Activated T-cell treated with anti-CD3 and anti-CD28 coated beads, Interleukin-2, amount 50 U/mL, for 4 hours (primary cell): ENCODE measurements at places on chromosomes 12 and 14.
A peak's percentile ranks its signal among the peaks of the same experiment; 100 is the strongest.

- no peak for DNase-seq
These were observed 169.5 kb downstream of the TTC8 start for GRCh38 chr14:88993946-88994345.

DNA sequence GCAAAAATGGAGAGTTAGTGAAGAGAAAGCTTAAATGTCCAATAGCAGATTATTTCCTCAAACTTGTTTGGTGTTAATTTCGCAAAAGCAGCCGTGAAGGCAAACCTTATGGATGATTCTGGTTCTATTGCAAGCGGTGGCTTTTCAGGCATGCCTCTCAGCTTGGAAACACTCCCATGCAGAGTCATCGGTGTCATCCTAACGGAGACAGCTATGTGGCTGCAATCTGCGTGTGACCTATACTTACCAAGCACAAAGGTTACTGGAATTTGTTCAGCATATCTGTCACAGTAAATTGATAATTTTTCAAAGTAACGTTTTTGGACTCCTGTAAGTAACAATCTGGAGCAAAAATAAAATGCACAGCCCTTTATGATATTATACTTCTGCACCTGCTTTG lies 5.0 kb downstream of the BEST3 start:
- DNase-seq = no peak

GRCh38 chr12:105803292-105803691 lies 335.5 kb downstream of the NUAK1 start:
- no peak for DNase-seq

DNA sequence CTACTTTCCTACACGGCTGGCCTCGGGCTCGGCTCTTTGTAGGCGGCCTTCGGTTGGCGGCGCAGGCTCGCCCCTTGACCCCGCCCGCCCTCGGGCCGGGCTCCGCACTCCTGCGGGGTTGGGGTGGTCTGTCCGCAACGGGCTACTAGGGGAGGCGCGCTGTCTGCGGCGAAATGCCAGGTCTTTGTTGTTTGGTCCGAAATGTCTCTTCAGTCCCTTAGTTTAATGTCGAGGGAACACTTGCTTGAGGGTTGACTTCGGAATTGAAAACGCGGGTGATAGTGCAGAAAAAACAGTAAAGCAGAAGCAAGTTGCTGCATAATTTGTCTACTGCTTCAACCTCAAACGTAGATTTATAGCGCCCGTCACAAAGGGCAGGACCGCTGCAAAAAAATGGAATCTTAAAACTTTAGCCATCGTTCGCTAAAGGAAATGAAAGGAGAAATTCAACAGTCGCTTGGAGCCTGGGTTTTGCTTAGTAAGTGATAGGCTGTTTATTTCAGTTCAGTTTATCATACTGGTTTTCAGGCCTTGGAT lies 390 bp downstream of the JKAMP start:
- DNase-seq = no peak

- no peak for DNase-seq
These were observed 689.5 kb upstream of the MGAT4C start for GRCh38 chr12:86945685-86946196.

DNA sequence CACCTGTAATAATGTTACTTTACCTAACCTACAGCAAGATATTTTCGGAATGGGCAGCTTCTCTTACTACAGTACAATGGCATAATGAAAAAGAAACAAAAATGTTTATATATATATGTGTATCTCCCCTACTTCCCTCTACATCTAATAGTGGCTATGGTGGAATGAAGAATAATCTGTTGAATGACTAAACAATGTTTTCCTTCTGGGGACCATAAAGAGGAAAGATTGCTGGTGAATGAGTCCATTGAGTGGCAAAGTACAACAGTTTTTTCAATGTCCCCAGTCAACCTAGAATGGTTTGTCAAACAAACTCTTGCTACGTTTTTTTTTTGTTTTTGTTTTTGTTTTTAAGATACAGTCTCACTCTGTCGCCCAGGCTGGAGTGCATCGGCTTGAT lies 47.2 kb downstream of the RALGAPA1 start:
- DNase-seq = no peak

DNA sequence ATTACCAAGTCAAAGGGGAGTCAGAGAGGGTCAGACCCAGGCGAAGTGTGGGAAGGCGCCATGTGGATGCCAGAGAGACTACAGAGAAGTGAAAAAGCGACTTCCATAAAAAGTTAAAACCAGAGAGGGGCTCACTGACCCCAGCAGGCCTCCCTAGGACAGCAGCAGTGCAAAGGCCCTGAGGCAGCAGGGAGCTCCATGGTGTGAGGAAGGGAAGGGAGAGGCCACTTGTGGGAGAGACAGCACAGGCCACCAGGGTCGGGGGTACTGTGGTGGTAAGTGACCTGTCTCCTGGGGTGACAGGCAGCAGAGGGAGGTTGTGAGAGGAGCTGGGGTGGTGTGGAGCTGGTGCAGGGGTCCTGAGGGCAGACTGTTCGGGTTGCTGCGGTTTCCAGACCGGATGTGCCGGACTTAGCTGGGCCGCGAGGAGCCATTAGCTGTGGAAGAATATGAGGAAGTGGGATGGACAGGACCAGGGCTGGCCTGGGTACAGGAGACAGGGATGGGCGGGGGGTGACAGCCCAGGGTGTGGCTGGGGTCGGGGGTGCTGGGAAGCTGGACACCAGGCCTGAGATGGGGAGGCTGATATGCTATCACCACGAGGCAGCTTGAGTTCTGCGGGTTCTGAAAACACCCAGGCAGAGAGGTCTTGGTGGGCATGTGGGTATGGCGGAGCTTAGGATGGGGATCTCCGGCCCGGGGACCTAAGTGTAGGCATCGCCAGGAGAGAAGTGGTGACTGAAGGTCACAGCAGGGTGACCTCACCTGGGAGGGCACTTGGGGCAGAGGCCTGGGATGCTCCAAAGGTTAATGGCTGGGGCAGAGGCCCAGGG lies 22.7 kb downstream of the SETD1B start:
- no peak for DNase-seq

GRCh38 chr12:76199808-76200207 lies 115.3 kb upstream of the NAP1L1 start:
- no peak for DNase-seq

DNA sequence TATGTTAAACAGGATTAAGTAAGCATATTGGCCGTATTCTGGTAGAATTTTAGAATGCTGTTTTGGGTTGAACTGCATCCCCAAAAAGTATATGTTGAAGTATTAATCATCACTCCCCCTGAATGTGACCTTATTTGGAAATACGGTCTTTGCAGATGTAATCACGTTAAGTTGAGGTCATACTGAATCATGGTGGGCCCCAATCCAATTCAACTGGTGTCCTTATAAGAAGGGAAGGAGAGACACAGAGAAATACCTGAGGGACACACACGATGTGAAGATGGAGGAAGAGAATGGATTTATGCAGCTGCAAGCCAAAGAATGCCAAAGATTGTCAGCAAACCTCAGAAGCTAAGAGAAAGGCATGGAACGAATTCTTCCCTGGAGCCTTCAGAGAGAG lies 268.6 kb downstream of the ITPR2 start:
- no peak for DNase-seq

DNA sequence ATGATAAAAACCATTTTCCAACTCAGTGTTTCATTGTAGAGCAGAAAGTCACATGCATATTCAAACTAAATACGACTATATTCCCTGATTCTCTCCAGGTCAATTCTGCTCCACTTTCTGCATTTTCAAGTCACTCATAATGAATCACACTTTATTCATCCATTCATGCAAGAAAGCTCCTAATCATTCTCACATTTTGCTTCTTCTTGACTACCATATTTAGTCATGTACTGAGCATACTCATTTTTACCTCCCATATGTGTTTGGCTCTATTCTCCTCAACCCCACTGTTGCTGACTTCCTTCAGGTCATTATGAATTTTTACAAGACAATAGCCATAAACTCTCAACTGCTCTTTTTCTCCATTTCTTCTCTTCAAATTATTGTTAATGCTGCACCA lies 43.4 kb upstream of the PIK3C2G start:
- no peak for DNase-seq

DNA sequence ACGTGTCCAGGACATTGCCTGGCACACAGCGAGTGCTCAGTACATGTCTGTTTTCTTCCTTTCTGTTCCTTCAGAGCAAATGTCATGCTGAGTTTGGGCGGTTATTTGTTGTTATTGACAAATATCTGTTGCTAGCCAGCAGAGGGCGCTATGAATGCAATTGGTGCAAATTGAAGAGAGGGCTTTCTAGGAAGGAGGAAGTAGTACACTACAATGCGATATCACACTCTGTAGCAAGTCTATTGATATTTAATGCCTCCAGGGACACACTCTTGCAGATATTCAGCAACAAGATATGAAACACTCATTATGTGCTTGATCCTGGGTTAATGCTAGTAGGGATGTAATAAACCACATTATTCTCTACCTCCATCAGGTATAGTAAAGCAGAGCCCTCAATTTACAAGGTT lies 267.3 kb upstream of the SRRM4 start:
- DNase-seq = no peak

DNA sequence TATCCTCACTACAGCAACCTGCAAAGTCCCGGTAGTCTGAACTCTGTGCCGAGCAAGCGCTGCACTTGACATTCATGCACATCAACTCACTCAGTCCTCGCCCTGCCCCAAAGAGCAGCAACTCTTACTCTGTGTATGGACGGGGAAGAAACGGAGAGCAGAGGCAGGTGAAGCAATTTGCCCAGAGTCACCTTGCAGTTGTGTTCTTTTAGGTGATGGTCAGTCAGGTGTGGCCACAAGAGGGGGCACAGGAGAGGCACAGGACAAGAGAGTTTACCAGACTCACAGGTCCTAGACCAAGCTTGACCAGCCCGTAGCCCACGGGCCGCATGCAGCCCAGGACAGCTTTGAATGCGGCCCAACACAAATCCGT lies 39.1 kb downstream of the TSPAN11 start:
- no peak for DNase-seq

GRCh38 chr12:124466216-124467128 lies 100.9 kb downstream of the NCOR2 start:
- DNase-seq = peak; percentile 82

DNA sequence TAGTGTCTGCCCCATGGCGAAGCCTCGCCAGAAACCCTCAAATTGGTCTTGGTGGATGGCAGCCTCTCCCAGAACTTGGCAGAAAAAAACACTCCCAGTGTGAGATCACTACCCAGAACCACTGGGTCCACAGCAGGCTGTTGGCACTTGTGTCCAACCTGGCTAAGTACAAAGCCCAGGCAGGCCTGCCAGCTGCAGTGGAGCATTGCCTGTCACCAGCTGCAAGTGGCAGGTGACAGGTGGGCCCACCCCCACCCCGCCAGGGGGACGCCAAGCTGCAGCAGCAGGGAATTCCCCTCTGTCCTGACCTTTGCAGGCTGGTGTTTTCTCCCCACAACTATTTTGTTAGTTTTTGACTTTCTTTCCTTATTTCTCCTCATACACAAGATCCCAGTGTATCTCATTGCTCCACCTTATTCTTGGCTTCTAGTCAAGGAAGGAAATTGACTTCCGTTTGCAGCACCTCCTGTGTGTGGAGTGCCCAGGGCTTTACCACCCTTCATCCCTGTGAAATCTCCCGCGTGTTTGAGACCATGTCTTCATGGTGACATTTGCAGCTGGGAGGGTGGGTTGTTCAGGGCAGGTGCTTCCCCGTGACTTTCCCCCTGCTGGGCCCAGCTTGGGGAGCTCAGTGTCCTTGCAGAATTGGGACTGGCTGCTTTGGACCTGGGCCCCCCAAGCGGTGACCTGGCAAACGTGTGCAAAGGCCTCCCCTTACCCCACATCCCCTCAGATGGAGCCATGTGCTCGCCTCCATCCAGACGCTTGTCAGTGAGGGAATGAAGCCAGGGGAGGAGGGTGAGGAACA lies 73.8 kb upstream of the RIN3 start:
- DNase-seq = no peak

- DNase-seq = peak; percentile 11
These were observed 187.7 kb downstream of the GALC start for GRCh38 chr14:87805315-87805723.

DNA sequence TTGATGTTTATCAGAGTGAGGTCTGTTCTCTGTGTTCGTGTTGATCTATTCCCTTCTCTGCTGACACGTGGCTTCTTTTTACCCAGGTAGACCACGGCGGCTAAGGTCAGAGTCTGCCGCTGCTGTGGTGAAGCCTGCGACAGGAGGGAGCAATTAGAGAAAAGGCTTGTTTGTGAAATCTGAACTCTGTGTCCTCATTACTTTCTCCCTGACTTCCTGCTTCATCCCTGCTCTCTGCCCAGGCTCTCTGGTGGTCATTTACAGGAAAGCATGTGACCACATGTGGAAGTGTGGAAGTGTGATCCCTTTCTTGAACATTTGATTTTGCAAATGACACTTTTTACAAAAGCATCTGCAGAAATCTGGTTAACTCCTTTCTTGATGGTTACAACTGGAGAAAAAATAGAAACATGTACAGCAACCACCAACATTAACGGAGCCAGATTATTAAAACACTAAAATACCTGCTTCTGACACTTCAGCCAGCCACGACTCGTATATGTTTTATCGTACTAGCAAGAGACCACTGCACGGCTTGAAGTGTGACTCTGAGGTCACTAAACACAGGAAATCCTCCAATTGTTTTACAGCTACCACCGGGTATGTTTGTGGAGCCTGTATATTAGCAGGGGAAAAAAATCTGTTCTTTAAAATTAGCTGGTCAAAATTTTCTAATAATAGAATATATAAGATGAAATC lies 388.6 kb upstream of the TMPO start:
- DNase-seq = no peak

DNA sequence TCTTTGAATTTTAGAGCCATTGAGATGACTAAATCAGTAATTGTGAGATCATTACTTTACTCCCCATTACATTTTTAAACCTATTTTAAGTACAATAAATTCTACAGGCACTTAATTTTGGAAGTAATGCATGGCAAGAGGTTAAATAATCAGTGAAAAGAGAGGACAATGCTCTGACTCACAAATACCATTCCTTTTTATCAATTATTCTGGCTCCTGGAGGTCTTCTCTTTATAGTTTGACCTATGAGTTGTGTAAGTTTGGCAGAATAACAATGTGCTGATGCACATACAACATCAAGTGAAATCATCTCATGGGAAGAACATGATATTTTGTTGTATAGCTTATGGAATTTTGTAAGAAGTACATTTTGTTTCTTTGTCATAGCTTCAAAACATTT lies 166.7 kb downstream of the TMTC3 start:
- DNase-seq = no peak

DNA sequence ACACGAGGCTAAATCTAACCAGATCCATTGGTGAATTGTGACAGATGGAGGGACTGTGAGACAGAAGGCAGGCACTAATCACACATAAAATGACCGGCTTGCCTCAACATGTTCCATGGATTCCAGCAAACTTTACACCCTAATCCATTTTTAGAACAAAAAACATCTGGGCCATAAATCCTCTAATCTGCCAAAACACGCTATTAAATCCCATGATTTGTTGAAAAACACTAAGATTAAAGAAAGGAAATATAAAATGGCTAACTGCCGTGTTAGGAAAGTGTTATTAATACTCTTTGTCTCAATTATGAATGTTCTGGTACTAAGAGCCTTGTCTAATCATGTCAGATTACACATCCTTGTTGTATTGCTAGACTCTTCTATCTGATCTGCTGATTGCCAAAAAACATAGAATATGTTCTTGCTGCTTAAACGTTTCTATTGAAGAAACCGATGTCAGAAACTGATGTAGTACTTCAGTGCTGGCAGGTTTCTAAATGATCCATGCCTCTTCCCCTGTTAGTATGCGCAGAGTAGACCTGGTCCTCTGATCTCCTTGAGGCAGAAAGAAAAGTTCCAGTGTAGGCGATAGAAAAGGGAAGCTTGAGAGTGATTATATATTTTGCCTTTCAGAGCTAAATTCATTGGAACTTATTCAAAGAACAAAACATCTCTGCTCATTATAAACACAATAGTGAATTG lies 384.9 kb downstream of the SOX5 start:
- DNase-seq = no peak

GRCh38 chr12:88305254-88305890 lies 163.3 kb downstream of the TMTC3 start:
- DNase-seq = no peak

GRCh38 chr12:12786706-12787601 lies 1.5 kb downstream of the APOLD1 start:
- DNase-seq = peak; percentile 65
